ENCODE measurements at places on chromosomes 6 and 20. TPM values are rescaled to one million over a fixed set of nuclear protein-coding genes. Genes with fewer than 3 reads are reported as not detected.
A peak's percentile ranks its signal among the peaks of the same experiment; 100 is the strongest.

Gene C4A
- 2.2 TPM for total RNA-seq

DNA sequence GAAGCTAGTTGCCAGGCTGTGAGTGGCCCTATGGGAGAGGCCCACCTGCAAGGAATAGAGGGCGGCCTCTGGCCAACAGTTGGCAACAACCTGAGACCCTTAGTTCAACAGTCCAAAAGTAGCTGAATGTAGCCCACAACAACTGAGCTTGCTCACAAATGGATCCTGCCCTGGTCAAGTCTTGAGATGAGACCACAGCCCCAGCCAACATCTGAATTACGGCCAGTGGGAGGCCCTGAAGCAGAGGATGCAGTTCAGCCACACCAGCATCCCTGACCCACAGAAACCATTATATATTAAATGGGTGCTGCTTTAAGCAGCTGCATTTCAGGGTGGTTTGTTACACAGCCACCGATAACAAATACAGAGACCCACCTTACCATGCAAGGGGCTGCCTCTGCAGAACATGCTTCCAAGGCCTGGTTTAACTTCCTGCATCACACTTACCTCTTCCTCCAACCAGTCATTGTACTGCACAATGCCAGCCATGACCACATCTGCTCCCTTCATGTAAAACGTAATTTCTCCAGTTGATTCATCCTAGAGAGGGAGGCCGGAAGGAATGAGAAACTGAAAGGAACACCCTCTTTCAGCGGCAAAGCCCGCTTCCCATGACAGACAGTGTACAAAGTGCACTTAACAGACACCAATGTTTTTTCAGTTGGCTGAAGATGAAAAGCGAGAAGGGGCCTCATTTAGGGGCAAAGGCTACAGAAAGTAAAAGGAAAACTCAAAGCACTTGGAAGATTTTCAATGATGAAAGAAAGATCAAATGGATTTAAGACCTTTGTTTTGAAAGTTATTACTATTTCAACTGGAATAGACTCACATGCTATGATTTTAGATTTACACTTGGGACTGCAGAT is 86.2 kb upstream of the NFATC2 start:
- peak; percentile 47 for DNase-seq

- peak; percentile 78 for DNase-seq
Observed at GRCh38 chr6:31197559-31198305, 27.2 kb upstream of the POU5F1 start.

GRCh38 chr20:46268131-46268614 is 40.1 kb downstream of the CDH22 start:
- DNase-seq = no peak

DNA sequence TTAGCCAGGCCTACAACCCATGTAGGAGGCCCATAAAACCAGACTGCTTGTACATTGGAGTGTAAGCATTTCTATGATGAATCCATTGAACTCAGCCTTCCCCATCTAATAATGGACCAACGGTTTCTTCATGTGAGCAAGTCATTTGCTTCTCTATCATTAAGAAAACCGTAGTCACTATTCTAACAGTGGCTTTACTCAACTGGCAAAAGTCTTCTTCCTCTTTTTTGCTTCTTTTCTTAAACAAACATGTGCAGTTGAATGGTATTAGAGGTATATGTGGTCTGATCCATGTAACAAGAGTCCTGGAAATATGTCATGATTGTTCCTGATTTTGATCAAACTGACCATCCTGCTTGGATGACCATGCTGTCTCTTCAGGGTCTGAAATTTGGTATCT is 132.4 kb upstream of the STXBP5 start:
- DNase-seq = no peak

GRCh38 chr6:4059115-4059777 is 19.7 kb downstream of the FAM217A start:
- peak; percentile 88 for DNase-seq
